ENCODE measurements at places on chromosomes 7 and 10. TPM values are rescaled to one million over a fixed set of nuclear protein-coding genes. Genes with fewer than 3 reads are reported as not detected.

DNA sequence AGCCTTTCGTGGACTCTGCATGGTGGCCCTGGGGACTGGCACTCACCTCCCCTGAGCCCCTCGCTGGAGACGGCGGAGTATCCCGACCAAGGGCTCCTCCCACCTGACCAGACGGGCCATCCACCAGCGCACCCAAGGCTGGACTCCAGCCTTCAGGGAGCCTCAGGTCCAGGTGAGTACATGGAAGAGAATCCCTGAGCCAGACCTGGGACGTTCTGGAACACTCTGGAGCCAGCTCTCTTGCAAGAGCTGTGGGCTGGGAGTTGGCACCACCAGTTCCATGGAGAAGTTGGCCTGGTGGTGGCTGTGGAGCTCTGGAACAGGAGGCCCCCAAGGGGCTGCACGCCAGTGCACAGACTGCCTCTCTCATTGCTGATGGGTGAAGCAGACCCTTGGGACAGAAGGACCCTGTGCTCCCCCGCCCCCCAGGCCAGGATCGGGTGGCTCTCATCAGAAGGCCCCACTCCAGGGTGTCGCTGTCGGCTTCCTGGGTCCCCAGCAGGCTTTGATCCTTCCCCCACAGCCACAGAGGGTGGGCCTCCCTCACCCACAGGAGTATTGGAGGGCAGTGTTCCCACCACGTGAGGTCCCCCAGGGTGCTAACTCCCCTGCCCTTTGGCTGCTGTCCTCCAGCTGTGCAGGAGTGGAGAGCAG is 189.9 kb downstream of the EBF3 start:
- no peak for DNase-seq

DNA sequence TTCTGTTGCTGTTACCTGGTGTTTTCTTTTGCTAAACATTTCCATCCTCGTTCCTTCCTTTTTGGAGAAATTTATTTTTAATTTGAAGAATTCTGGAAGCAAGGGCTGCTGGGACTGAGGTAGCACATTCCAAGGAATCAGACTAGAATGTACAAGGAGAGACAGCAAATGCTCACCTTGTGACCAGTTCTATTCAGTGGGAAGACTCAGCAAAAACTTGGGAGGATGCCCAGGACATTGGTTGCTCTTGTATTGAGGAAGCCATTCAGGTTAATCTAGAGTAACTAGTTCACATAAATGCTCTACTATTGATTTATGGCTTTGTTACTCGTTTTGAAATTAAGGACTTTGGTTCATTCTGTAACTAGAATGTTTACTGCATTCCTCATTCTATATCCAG is 11.3 kb downstream of the PLCE1 start:
- no peak for DNase-seq

DNA sequence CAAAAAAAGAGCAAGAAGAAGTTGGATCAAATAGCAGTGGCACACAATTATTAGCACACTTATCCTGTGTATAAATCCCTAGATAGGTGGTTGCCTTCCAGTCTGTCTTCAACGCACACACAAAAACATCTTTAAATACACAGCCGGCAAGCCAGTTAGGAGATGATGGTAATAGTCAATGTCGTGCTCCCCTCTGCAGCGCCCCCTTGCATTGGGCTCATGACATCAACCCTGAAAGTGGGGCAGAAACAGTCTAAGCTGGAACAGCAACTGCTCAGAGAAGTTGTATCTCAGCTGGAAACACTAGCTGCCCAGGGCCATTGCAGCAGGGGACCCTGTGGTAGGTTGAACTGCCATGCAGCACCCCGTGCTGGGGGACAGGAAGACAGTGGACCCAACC is 179.5 kb upstream of the YAE1 start:
- no peak for DNase-seq

DNA sequence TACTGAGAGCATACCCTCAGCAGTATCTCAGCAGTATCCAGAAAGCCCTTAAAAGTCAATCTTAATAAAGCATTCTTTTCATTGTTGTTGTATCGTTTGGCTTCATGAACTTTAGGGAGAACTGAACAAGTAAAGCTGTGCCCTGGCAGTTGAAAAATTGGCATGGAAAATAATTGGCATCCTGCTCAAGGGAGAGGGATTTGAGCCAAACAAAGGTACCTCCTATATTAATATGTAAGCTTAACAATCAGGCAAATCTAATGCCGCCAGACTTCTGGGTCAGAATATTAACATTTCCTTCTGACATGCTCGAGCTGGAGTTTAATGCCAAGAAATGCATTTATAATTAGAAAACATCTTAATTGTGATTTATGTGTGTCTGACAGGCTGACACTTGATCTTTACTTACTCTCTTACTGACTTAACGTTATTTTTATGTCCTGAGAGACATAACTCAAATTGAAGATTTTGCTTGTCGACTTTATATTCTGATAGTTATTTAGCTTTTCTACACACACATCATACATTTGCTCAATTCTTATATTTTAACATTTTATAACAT is 42.1 kb upstream of the PCDH15 start:
- no peak for DNase-seq

- DNase-seq = no peak
These were observed 399.5 kb upstream of the FOXK1 start for GRCh38 chr7:4282434-4283223.

- DNase-seq = peak; percentile 49
These were observed 1.2 kb upstream of the MEOX2 start for GRCh38 chr7:15687546-15688278.

- no peak for DNase-seq
These were observed 155.8 kb upstream of the LANCL2 start for GRCh38 chr7:55209366-55209765.

DNA sequence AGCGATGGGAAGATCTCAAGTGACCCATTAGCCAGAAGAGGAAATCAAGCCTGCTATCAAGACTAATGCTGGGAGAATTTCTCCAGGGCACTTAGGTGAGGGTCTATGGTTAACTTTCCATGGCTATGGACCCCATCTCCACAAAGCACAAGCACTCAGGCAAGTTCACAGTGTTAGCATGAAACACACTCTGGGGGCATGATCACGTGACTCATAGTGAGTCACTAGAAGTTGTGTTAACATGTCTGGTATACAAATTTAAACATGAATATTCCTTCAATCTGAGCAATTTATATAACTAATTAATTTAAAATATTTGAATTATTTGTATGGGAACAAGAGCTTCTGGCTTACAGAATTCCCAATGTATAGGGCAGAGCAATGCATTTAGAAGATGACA is 131.8 kb downstream of the FAM204A start:
- no peak for DNase-seq

GRCh38 chr7:6654842-6655610 is 17.9 kb downstream of the ZNF316 start:
- DNase-seq = no peak

- no peak for DNase-seq
These were observed 147.1 kb downstream of the DNAJB9 start for GRCh38 chr7:108716783-108717182.

Gene EXOC6
- 14.0 TPM for total RNA-seq

Gene IQUB
- under 0.01 TPM for total RNA-seq

Gene MALRD1
- 35.5 TPM for total RNA-seq

Gene LBX1
- not detected for total RNA-seq

Gene PROSER2
- 16.2 TPM for total RNA-seq

Gene FFAR4
- not detected for total RNA-seq

Gene CAMK2B
- under 0.01 TPM for total RNA-seq

Gene EFCAB10
- total RNA-seq = not detected

Gene A1CF
- total RNA-seq = not detected

Measured in hematopoietic multipotent progenitor cell (in vitro differentiated cells).